ENCODE measurements at places on chromosomes 2 and 18.

GRCh38 chr18:57533006-57533867 is 53.3 kb downstream of the FECH start:
- no peak for DNase-seq

- no peak for DNase-seq
Observed at GRCh38 chr2:128485761-128486639, 167.3 kb upstream of the HS6ST1 start.

DNA sequence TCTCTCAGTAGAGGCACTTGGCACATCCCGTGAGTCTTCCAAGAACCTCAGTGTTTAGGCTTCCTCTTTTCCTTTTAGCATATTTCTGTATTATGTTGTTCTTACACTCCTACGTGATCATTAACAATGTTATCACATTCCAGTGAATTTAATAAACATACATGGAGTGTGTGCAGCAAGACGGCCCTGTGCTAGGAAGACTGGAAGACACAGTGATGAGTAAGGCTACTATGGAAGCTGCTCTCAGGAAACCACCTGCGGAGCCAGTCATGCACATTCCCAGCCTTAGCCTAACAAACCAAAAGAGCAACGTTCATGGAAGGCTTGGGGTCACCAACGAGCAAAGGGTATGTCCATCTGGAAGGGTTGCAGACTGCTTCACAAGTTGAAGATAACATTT is 103.4 kb downstream of the ETAA1 start:
- no peak for DNase-seq

- no peak for DNase-seq
Observed at GRCh38 chr2:38722271-38723061, 28.7 kb downstream of the SRSF7 start.

- DNase-seq, result no peak
Observed at GRCh38 chr2:211068108-211068780, 511.8 kb downstream of the CPS1 start.

DNA sequence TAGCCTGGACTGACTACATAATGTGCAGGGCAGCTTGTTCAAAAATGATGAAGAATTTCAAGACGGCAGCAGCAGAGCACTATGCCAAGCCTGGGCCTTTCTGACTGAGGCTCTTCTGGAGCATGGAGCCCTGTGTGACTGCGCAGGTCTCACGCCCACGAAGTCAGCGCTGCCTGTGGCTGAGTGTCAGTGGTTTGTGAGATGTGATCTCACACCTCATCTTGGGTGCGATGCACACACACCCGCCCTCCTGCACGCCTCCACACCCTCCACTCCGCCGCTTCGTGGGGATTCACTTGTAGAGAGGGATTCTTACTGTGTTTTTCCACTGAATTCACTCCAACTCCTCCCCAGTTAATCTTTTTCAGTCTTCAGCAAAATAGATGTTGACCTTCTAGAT is 103.9 kb downstream of the VIT start:
- DNase-seq, result no peak

GRCh38 chr2:240170354-240170735 is 29.9 kb upstream of the OTOS start:
- no peak for DNase-seq

DNA sequence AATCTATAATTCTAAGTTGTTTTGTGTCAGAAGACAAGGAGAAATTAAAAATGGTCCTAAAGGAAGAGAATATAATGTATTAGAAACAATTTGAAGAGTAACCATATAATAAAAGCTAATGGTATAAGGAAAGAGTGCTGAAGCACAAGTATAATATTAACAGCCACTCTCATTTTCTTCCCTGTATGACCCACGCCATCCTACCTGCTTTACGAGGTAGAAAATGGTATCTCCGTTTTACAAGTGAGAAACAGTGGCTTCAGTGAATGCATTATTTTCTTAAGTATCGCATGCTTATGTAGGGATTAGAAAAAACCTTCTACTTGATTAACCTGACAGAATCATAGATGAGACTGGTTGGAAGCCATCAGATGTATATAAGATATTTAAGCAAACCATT is 266.2 kb downstream of the CCDC102B start:
- DNase-seq, result no peak

DNA sequence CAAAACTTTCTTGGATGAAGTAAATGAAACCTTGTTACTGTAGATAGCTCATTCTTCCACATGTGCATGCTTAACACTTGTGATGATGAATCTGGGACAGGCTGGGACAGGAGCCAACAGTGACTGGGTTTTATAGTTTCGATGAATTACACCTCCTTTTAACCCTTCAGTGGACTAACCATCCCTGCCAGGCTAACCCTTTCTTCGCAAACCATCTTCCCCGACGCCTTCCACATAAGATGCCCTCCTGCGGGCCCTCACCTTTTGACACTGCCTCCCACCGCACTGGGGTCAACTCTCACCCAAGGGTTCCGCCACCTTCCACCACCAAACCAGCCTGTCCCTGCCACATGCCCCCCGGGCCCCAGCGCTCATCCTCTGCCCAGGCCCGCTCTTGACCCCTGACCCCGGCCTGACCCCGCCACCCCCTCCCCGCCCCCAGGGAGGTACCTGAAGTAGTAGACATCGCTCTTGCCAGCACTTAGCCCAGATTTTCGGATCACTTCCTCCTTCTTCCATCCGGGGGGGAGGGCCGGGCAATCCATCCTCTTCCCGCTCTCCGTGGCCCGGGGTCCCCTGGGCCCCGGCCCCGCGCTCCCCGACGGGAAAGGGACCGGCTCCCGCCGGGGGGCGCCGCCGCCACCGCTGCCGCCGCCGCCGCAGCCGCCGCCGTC is 764 bp downstream of the MBD2 start:
- DNase-seq, result peak; percentile 67

DNA sequence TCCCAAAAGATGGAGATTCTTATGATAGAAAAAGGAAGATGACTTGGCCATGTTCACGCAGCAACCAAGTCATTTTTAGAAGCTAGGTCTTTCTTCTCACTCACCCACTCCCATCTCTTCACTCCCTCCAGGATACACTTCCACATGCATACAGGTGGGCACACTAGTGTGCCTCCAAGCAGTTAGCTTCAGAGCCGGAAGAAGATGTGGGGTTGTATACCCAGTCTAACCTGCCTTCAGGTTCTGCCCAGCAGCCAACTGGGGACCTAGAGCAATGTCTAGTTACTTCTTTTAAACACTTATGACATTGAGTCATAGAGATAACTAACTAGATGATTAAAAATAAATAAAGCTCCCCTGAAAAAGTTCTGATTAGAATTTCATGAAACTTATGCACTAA is 21.8 kb upstream of the TANK start:
- no peak for DNase-seq

DNA sequence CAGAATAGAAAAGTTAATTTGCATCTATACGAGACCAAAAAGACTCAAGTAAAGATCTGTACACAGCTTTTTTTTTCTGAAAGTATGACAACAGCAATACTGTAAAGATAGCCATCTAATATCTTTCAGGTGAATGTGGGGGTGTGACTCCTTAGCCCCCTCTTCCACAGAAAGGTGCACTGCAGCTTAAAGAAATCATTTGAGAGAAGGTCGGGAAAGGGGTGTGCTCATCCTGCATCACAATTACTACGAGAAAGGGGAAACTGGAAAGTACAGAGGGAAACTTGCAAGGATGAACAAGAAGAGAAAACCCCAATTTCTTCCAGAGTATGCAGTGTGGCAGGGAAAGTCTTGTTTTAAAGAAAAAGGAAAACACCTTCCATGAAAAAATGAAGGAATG is 255.6 kb downstream of the CCDC178 start:
- DNase-seq, result no peak

DNA sequence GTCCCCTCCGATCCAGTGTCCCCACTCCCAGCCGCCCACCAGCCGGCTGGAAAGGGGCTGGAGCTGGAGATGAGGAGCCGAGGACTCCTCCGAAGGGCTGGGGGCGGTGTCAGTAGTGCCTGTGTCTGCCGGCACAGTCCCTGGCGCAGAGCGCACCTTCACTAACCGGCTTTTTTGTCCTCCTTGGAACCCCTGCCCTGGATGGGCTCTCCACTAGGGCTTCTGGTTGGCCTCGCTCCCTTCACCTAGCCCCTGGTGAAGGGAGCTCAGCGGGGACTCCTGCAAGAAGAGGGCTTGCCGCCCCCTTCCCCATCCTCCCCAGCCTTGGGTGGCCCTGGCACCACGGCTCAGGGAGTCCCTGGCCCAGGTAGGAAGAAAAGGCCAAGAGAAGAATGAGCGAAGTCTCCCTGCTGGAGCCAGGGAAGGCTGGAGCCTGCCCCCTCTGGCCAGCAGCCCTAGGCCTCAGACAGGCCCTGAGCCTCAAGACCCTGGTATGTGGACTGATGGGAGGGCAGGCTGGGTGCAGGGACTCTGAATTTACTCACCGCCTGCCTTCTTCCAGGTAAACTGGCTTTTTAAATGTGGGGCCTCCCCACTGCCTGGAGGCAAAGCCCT is 570 bp upstream of the ECEL1 start:
- DNase-seq, result no peak

DNA sequence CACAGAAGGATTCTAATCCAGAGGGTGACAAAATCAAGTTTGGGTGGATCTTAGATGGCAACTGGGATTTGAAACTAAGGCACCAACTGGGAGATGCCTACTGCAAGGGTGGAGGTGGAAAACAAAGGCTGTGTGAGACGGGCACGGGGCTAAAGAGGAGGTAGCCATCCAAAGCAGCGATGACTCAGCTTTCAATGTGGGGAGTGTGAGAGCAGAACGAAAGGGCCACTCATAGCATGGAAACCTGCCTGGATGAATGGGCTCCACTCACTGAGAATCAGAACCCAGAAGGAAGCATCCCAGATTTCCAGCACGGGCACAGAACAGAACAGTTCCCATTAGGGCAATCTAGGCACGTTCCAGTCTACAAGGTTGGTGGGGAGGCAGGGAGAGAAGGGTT is 159.5 kb downstream of the COL4A4 start:
- no peak for DNase-seq

GRCh38 chr2:28401948-28402550 is 9.4 kb downstream of the FOSL2 start:
- DNase-seq, result no peak

GRCh38 chr2:119983108-119983507 is 29.8 kb upstream of the EPB41L5 start:
- no peak for DNase-seq

DNA sequence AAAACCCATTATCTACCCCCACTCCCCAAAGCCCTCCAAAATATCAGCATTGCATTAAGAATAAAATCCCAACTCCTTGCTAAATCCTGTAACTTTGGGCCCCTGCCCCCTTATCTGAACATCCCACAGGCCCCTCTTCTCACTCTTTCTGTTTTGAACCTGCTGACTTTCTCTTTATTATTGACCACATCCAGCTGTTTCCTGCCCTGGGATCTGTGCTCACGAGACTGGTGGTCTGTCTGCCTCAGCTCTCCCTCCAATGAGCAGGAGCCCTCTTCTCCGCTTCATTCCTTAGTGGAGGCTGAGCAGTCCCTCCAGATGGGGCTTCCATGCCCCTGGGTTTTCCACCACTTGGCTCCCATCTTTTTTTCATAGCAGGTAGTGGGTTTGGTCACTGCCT is 116.9 kb downstream of the ACKR3 start:
- no peak for DNase-seq

Measured in AG20443 (cell line).